ENCODE measurements at places on chromosomes 3 and 15.

GRCh38 chr3:105593315-105593714 is 226.6 kb downstream of the ALCAM start:
- DNase-seq = no peak

DNA sequence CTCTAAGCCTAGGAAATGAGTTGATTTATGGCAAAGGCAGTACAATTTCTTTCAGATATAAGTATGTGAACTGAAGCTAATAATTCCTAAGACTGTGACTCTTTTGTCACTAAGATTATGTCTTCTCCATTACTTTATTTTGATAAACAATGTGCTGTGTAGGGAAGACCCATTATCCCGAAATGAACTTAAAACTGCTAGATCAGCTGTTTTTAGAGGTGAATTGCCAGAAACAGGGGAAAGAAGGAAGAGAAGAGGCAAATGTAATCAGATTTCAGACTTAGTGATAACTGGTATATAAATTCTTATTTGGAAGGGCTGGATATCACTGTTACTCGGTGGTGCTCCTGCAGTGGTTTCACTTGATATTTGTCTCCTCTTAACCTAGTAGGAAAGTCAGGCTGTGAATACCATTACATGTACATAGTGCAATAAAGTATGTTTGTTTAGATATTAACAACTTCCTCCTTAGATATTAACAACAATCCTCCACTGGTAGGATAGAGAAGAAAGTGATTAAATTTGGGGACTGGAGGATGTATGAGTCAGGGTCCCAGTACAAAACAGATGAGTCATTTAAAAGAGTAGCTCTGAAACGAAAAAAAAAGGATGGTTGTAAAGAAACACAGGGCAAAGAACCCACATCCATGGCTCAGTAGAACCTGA is 338.5 kb upstream of the KCNH8 start:
- no peak for DNase-seq

DNA sequence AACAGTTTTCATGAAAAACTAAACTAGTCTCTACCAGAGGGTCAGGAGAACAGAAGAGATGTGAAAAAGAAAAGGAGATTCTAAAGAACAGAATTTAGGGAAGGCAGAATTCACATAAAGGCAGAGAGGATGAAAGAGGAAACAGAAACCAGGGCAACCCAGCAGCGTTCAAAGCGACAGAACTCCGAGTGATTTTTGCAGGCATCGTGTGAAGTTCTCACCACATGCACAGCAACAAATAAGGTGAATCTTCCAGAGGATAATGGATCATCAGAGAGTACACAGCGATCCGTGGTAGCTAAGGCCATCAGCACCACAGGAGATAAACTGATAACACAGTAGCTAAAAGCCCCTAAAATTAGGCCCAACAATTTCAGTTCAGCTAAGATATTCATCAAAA is 250.8 kb upstream of the THBS1 start:
- DNase-seq = no peak

- DNase-seq = no peak
Observed at GRCh38 chr3:53169045-53169831, 8.2 kb downstream of the PRKCD start.

GRCh38 chr3:109480014-109480413 is 142.7 kb upstream of the DPPA4 start:
- DNase-seq = no peak

- no peak for DNase-seq
Observed at GRCh38 chr3:82424031-82424339, 662.5 kb upstream of the GBE1 start.

GRCh38 chr3:146953511-146953981 is 348.4 kb upstream of the PLSCR5 start:
- DNase-seq = no peak

DNA sequence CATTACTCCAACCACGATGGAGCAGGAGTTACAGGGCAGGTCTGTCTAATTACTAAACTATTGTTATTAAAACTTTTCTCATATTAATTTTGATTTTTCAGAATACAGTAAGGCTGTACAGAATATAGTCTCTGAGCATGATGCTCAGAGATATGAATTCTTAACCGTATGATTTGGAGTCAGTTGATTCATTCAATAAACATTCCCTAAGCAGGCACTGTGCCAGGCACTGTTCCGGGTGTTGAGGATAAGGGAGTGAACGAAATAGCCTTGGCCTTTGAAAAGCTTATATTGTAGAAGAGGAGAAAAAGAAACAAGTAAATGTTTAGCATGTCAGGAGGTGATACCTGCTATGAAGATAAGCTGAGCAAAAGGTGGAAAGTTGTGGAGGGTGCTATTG is 187.3 kb downstream of the KCNAB1 start:
- no peak for DNase-seq

DNA sequence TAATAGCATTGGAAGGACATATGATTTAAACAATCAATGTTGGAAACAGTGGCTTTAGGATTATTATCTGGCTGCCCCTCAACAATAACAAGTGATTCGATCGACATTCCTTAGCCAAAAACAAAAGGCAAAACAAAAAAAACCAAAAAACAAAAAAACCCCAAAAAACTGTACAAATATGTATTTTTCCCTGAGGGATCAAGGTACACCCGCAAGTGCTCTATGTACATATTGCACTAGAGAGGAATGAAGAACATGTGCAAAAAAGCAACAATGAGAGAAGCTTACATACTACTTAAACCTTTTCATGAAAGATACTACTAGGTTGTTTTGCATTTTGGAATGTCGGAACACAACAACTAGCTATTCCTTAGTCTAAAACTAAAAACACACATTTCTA is 14.2 kb upstream of the ICE2 start:
- DNase-seq = no peak

DNA sequence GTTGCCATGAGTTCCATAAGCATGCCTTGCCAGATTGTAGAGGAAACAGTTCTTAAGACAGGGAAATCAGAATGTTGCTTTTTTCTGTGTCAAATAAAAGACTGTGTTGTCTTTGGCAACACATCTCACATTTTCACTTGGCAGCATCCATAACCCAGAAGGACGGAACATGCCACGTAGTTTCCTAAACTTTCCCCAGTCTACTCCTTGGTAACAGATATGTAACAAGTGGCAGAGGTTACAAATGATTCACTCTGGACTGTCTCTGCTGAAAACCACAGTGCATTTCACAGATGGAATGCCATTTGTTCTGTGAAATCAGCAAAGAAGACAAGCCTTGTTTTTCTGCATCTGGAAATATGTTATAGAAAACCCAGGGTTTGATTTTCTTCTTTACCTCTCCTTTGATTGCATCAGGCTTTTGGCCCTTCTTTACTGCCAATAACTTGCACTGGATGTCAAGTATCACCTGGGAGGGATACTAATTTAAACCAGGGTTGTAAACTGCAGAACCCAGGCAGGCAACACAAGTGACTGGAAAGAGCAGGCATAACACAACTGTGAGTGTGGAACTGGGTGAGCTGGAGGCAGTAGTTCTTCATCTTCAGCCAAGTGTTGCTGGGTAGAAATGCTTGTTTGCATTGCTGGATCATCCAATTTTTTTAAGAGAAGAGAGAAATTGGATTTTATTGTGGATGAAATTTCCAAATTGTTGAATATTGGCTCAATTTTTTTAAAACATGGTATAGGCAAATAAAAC is 124.4 kb upstream of the FOXB1 start:
- DNase-seq = no peak

DNA sequence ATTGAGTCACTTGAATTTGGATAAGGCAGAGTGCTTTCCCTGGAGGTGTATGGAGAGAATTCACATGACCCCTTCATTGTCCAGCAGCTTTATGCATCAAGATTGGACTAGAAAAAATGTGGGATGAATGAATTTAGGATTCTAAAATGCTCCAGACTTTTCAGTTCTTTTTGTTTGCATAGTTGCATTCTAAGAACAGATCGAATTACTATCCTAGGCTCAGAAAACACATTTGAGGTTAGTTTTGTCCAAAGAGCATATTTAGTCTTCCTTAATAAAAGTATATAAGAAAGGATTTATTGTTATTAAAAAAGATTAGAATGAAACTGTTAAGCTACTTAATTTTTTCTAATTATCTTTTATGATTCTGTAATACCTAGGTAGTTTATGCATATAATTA is 127.4 kb downstream of the UBE2E2 start:
- DNase-seq = no peak

DNA sequence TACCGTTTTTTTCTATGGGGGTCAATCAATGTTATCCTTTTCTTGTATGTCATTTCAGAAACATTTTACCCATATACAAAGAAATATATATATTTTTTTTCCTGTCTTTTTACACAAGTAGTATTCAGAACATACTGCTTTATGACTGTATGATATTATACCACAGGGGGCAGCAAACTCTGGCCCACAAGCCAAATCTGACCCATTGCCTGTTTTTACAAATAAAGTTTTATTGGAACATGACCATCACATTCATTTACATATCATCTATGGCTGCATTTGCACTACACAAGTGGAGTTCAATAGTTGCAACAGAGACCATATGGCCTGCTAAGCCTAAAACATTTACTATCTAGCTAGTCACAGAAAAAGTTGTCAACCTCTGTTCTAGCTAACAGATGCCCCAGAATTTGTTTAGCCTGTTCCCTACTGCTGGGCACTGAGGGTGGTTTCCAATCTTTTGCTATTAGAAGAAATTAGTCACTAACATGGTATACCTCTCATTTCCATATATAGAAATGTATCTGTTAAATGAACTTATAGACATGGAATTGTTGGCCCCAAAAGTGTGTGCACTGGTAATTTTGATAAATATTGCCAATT is 57.7 kb downstream of the BFSP2 start:
- DNase-seq = no peak

GRCh38 chr3:190286014-190286413 is 36.2 kb downstream of the CLDN1 start:
- DNase-seq = no peak

Measured in NCI-H1105 treated with DMSO at 0.1 percent for 48 hours (cell line).